ENCODE measurements at places on chromosomes 6 and 20.
A peak's percentile ranks its signal among the peaks of the same experiment; 100 is the strongest.

DNA sequence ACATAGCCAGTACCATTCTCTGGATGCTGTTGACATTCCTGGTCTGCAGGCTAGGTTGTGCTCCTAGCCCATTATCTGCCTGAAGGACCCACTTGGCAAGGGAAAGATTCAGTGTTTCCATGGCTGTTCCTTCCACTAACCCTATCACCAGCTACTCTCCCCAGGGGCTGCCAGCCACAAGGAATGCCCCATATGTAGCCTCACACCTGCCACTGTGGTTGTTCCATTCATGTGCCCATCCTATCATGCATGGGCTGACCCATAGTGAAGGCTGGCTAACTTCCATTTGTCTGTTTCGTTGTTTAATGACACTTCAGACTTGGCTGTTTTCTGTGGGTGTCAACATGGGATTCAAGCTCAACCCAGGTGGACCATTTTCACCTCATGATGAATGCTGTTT, 25.6 kb upstream of the HLA-A start:
- DNase-seq = no peak

DNA sequence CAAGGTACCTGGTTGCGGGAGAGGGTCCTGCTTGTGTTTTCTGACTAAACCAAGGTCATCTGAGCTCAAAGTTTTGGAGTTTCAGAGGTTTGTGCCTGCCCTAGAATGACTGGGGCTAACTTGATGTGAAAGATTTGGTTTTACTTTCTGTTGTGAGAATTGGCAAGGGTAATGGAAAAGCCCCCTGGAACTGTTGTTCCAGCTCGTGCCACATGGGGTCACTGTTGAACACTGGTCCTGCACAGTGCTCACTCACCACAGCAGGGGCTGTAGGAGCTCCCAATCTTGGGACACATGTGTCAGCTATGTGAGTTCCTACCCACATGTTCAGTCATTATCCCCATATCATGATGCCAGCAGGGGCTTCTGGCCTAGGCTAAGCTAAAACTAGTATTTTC, 6.5 kb downstream of the TGM6 start:
- no peak for DNase-seq

DNA sequence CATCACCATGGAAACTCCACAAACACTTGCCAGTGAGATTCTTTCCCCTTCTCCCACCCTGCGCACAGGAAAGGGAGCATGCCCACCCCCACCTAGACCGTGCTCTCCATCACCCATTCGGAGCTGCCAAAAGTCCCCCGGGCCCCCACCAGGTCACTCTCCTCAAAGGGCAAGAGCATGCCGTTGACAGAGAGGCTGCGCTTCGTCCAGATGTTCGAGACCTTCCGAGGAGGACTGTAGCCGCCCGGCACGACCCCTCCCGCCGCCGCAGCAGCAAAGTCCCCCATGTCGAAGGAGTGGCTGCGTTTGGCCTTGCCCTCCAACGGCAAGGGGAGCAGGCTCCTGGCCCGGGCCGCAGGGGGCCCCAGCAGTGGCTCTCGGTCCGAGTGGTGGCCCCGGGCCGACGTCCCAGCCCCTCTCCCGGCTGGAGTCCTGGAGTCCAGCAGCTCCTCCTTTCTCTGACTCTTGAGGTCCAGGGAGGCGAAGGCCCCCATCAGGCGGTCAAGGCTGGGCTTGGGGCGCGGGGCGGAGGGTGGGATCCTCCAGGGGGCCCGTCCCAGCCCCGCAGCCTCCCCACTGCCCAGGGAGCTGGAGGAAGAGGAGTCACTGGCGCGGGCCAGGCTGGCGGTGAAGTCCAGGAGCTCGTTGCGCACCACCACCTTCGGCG, 195.2 kb downstream of the LRFN2 start:
- no peak for DNase-seq

DNA sequence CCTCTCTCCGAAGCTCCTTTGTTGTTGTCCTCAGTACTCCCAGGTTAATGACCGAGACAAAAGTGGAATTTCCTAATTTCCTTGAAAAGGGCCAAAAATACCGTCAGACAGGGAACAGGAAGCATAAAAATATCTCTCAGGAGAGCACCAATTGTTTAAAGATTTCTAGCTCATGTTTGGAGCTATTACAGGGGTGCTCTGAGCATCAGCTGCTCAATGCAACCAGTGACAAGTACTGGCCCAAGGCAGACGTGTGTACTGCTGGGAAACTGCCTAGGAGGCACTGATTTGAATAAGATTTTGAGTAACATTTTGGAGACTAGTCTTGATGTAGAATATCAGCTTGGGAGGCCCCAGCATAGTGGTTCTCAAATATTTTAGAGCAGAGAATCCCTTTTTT, 17.3 kb downstream of the LAMA4 start:
- DNase-seq = peak; percentile 66

GRCh38 chr6:81002126-81002525, 750.4 kb downstream of the TENT5A start:
- no peak for DNase-seq

- DNase-seq = no peak
Measured at GRCh38 chr6:24909241-24910216, 26.2 kb downstream of the RIPOR2 start.

GRCh38 chr20:2314759-2315439, 19.1 kb downstream of the TGM3 start:
- peak; percentile 68 for DNase-seq

DNA sequence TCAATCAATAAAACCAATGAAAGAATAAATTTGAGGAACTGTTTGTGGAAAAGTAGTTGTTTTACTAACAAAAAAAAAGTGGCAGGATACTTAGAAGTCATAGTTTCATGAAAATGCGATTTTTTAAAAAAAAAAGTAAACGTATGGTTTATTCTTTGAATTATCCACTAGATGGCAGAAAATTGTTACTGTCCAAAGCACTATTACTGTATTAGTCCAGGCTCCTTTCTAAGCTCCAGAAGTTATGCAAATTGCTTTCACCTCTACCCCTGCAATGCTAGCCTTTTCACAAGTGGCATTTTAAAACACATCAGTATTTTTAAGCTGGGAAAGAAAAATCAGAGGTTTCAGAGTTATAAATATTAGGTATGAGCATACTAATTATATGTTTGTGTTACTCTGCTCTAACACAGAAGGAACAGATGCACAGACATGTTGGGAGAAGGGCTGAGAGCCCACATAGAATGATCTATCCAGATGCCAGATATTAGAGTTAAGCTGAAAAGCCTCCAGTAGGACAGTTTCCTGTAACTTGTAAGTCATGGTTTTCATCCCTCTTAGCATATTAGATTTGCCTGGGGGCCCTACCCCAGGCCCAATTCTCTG, 63.9 kb downstream of the FHL5 start:
- peak; percentile 66 for DNase-seq

Measured in cardiac fibroblast (primary cell).